ENCODE measurements at places on chromosomes 2 and 18.
A peak's percentile ranks its signal among the peaks of the same experiment; 100 is the strongest.

GRCh38 chr2:33033606-33034081 is 86.9 kb downstream of the LTBP1 start:
- no peak for DNase-seq

GRCh38 chr18:36186461-36187192 is 670 bp upstream of the MOCOS start:
- DNase-seq: peak; percentile 29

GRCh38 chr2:960061-960736 is 9.6 kb downstream of the SNTG2 start:
- DNase-seq: no peak

DNA sequence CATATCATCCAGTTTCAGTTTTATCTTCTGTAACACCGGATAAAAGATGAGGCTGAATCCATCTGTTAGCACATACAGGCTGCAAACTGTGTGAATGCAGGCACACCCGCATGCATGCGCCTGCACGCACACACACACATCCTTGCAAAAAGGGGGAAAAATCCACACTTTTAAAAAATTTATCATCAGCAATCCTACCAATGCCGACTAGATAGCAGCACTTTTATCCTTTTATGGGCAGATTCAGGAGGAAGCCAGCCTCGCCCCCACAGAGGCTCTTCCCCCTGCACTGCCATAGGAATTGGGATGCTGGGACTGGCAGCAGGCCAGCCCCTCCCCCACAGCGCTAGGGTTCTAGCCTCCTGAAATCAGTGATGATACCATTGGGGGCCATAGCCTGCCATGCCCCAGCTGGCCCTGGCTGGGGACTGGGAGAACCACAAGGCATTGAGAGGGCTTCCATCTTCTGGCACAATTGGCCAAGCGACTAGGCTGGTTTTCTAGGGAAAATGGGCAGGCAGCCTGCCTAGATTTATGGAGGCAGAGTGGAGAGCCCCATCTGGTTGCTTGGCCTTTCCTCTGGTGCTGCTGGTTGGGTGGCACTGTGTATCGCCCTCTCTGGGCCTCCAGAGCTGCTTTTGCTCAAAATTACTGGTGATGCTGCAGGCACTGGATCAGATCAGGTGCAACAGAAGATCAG is 25.5 kb downstream of the CYRIA start:
- DNase-seq: no peak

GRCh38 chr2:16308816-16309215 is 356.8 kb downstream of the CYRIA start:
- no peak for DNase-seq

DNA sequence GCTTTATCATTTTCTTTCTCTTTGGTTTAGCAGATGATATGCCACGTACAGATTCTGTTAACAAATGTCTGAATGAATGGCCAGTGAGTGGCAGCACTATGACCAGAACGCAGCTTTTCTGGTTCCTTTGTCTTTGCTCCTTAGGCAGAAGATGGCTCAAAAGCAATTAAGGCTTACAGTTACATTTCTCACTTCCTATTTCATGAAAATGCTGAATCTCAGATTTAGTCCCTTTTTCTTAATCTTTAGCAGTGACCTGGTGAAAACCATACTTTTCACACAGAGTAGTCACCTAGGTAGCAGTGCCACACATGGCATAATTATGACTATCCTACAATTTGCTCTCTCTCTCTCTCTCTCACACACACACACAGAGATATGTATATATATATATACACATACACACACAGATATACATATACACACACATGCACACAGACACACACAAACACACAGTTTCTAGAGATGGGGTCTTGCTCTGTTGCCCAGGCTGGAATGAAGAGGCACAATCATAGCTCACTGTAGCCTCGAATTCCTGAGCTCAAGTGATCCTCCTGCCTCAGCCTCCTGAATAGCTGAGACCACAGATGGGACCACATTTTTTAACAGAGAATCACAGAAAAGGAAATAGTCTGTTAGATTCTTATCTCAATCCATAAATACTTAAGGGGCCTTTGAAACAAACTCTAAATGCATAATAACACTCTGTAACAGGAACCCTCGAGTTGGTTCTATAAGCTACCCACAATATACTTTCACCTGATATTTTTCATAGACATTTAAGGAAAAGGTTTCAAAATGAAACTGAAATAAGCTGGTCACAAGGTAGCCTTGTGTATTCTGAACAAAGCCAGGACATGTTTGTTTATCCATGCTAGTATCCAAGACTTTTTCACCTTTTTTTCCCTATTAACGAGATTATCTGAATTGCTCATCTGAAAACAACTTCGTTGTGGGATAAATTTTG is 11.6 kb downstream of the PDE6D start:
- DNase-seq: no peak

DNA sequence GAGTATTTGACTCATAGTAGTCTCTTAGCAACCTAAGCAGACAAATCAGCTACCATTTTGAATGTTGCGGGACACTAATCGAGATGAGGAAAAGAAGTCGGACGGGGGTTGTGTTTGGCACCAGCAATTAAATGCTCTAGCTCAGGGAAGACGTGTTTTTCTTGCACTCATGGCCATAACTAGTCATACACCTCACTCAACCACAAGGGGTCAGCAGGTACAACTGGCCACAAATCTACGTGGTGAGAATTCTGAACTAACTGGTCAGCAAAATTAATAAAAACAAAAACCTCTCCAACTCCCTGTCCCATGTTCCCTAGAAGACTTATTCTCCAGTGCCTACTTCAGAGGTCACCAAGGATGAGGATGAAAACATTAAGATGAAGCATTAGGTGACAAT is 1467.8 kb downstream of the DPP10 start:
- no peak for DNase-seq

- DNase-seq: no peak
These were observed 48.9 kb upstream of the CNTNAP5 start for GRCh38 chr2:123976054-123976648.

DNA sequence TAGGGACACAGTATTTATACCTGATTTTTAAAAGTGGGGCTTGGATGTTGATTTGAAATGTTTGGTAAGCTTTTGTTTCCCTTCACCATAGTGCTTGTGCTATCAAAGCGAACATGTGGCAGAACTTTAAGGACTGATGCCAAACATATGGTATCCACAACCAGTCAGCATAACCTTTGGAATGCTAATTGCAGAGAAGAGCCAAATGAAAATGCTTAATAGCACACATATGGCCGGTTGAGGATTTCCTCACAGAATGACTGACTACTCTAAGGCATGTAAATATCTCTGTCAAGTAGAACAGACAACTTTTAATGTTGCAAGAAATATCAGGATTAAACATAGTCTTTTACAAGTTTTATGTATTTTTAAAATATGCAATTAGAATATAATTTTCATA is 120.9 kb upstream of the COL3A1 start:
- DNase-seq: no peak

- DNase-seq: no peak
These were observed 321.7 kb upstream of the REV1 start for GRCh38 chr2:99811544-99811943.

DNA sequence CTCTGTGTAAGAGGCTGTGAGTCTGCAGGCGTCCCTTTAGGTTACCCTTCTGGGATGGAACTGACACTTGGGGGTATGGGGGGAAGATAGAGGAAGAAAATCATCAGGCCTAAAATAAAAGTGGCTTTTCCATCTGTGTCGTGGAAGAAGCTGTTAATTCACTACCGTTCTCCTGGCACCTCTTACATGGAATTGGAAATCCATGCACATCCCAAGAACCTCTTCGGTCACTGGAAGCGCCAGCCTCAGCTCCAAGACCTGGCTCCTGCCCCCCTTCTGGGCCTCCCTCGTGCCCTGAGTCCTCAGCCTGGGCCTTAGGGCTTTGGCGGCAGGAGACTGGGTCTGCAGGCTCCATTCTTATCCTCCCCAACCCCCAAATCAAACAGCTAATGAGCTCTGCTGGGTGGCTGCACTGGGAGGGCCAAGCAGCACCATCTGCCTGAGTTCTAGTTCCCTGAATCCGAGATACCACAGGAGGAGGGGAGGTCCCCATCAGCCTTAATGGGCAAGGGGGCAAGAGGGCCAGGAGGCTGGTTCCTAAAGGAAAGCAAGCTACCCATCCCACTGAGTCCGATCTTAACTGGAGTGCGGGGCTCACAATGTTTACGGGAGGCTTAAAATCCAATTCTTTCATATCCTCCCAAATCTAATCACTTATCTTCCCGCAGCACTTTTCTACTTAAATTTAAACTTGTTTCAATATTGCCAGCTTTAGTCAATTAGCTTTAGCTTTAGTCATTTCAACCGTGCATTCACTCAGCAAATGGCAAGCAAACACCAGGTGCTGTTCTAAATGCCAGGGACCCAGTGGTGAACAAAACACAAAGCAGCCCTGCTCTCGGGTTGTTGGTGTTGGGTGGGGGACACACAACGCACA is 52.8 kb downstream of the FAM178B start:
- no peak for DNase-seq

GRCh38 chr2:98157557-98157956 is 70.6 kb downstream of the VWA3B start:
- DNase-seq: no peak

DNA sequence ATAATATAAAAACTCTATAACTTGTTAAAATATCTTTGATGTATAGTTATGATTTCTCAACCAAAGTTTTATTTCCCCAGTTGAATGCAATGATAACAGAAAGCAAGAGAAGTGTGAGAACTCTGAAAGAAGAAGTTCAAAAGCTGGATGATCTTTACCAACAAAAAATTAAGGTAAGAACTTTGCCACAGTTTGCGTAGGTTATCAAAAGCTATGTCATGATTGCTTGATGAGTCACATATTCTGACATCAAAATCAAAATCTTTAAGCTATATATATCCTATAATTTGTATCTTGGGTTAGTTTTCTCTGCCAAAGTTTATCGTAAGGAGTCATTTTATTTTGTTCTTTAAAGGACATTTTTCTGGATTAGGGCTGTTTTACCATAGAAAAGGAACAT is 35.0 kb downstream of the NDC80 start:
- no peak for DNase-seq

DNA sequence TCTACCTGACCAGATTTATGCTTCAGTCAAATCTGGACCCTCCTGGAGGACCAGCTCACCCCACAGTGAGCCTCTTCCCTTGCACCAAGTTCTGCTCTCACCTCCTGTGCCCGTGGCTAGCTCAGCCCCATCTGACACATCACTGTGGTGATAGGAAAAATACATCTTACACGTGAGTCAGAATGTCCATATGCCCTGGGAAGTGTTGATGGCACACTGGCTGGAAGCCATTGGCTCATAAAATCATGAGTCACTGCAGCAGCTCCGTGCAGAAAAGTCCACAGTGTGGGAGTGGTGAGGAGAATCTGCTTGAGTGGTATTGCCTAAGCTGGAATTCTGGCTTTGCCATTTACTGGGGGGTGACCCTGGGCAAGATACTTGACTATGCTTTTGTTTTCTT is 42.6 kb upstream of the RAPGEF4 start:
- DNase-seq: peak; percentile 51

- DNase-seq: no peak
These were observed 140.5 kb downstream of the LRP2 start for GRCh38 chr2:169221745-169222369.

DNA sequence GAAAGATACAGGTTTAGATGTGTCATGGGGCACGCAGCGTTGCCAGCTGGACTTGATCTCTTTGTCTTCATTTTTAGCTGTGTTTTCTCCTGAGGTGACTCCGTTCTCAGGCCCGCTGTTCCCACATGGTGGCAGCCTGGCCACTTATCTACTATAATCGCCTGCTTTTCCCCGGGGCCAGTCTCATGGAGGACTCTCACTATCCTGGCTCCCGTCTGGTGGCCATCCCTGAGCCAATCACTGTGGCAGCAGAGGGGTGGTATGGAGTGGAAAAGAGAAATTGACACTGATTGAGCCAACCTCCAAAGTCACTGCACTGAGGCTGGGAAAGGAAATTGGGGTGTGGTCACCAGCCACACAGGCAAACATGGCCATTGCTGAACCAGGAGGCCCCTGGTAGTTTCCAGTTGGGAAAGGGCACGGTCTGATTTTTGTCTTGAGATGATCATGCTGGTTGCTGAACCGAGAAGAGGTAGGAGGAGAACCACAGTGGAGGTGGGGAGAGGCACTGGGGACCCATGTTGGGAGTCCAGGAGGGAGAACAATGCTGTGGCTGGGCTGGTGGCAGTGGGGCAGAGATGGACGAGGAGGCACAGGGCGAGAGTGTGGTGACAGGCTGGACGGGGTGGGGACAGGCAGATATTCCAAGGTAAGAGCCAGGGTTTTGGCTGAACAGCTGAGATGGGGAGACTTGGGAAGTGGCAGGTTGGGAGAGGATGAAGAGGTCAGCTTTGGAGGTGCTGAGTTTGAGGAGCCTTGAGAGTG is 45.6 kb downstream of the KCNIP3 start:
- no peak for DNase-seq

GRCh38 chr2:148720501-148721001 is 76.0 kb downstream of the EPC2 start:
- peak; percentile 22 for DNase-seq

GRCh38 chr2:124973396-124973795 is 948.3 kb downstream of the CNTNAP5 start:
- no peak for DNase-seq

- no peak for DNase-seq
These were observed 57.7 kb downstream of the HAUS1 start for GRCh38 chr18:46161703-46162396.

GRCh38 chr2:64025741-64026140 is 6.5 kb upstream of the VPS54 start:
- DNase-seq: no peak

GRCh38 chr2:59804732-59805131 is 748.7 kb downstream of the BCL11A start:
- no peak for DNase-seq

GRCh38 chr2:129732630-129733026 is 246.8 kb upstream of the RAB6C start:
- DNase-seq: no peak

DNA sequence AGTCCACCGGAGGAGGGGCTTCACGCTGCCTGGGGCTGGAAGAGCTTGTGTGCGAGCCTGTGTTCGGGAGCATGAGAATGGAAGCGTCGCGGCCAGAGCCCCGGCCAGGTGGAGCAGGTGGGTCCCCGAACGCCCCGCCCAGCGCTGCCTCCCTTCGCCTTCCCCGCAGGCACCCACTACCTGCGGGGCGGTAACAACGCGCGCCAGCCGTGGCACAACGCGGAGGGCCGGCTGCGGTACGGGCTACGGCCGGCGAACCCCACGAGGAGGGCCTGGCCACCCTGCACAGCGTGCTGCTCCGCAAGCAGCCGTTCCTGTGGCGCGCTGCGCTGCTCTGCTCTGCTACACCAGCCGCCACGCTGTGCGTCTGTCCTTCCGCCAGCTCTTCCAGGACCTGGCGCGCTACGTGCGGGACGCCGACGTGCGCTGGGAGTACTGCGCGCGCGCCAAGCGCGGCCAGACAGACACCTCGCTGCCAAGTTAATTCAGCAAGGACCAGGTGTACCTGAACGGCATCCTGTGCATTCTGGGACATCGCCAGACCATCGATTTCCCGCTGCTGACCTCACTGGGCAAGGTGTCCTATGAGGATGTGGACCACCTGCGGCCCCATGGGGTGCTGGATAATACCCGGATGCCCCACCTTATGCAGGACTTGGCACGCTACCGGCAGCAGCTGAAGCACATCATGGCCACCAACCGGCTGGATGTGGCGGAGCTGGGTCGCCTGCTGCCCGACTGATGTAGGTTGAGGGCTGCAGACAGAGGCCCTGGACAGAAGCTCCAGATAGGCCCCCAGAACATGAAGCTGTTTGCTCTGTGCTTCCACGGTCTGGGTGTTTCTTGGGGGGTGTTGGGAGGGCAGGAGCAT is 200.6 kb downstream of the NAPG start:
- DNase-seq: no peak
